ENCODE measurements at places on chromosomes 4 and X. TPM values are rescaled to one million over a fixed set of nuclear protein-coding genes. Genes with fewer than 3 reads are reported as not detected.

The RAB9B gene
- total RNA-seq, result 0.73 TPM

The TNIP2 gene
- 51.8 TPM for total RNA-seq

The NEXMIF gene
- not detected for total RNA-seq

The MAGEE2 gene
- not detected for total RNA-seq

The UNC5C gene
- 2.5 TPM for total RNA-seq

The CRLF2 gene
- not detected for total RNA-seq

The NWD2 gene
- not detected for total RNA-seq

The TMPRSS11E gene
- total RNA-seq, result not detected

The LIMCH1 gene
- total RNA-seq, result 0.83 TPM

The ADGRL3 gene
- not detected for total RNA-seq

The FHIP1A gene
- total RNA-seq, result 0.29 TPM

The RHOXF2B gene
- not detected for total RNA-seq

The MAP7D2 gene
- under 0.01 TPM for total RNA-seq

The IL13RA1 gene
- 65.7 TPM for total RNA-seq

The MTNR1A gene
- not detected for total RNA-seq

The GPC3 gene
- 1.6 TPM for total RNA-seq

The AWAT2 gene
- not detected for total RNA-seq

The FAM149A gene
- 6.3 TPM for total RNA-seq

The GLOD5 gene
- not detected for total RNA-seq

The LINC00632 gene
- total RNA-seq, result 1.7 TPM

The NUDT9 gene
- 13.7 TPM for total RNA-seq

The GPR82 gene
- not detected for total RNA-seq

The RHOXF1 gene
- not detected for total RNA-seq

The DAPP1 gene
- total RNA-seq, result not detected

The ADH7 gene
- total RNA-seq, result 2.0 TPM

The MAGEB10 gene
- 0.17 TPM for total RNA-seq

The SRD5A3 gene
- total RNA-seq, result 12.8 TPM

The METTL14 gene
- total RNA-seq, result 23.3 TPM

The DGAT2L6 gene
- total RNA-seq, result not detected

The FGF16 gene
- total RNA-seq, result not detected

The PLAC8 gene
- not detected for total RNA-seq

The GLRA3 gene
- total RNA-seq, result not detected

The PASD1 gene
- not detected for total RNA-seq

The FREM3 gene
- total RNA-seq, result not detected

The C4orf51 gene
- not detected for total RNA-seq

The ETFDH gene
- 46.5 TPM for total RNA-seq

The HAUS7 gene
- total RNA-seq, result 13.7 TPM

The MXRA5 gene
- 26.8 TPM for total RNA-seq

All from smooth muscle cell of trachea (primary cell).